Nucleus accumbens (tissue), 56 donors: ENCODE measurements at places on chromosomes 3 and 15.

DNA sequence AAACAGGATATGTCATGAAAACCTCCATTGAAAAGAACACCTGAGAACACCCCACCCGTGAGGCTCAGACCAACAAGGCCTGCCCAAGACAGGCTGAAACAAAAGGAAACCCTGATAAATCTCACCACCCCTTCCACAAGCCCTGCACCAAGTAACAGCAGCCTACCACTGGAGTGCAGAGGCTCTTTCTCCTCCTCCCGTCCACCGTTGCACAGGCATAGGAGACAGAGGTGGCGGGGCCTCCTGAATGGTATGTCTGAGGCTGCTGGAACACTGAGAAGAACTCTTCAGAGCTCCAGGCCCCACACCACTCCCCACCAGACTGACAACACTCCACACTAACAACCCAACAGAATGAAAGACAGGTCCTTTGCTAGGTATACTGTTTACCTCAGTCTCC, 21.4 kb downstream of the CHDH start:
- DNase-seq, result no peak

GRCh38 chr3:108127301-108127988, 36.6 kb upstream of the CD47 start:
- no peak for DNase-seq

DNA sequence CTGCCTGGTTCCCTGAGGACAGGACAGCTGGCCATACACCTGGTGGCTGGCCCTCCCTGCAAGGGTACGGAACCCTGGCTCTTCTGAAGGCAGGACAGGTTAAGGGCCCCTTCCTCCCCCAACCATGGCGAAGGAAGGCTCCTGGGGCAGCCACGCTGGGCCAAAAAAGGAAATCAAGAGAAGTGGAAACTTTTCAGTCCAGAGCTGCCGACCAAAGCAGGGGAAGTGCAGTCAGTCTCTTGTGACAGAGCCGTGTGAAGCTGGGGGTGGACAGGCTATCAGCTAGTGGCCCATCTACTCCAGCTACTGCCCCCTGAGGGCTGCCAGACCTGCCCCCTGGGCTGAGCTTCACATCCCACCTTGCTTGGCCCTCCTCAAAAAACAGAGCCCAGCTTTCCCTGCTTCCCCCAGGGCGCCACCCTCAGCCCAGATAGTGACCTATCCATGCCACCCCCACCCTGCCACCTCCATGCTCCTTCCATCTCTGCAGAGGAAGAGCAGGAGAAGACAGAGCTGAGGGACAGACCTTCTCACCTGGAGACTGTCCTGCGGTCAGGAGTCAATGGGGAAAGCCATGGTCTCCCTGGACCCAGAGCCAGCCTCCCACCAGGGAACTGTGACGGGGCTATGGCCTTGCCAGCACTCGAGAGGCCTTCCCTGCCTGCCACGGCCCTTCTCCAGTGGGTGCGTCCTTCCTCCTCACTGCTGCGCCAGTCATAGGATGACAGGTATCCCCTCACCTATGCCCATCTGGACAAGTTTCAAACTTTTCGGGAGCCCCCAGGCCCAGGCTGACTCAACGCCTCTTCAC, 4.6 kb downstream of the SEMA7A start:
- DNase-seq, result no peak

- no peak for DNase-seq
Measured at GRCh38 chr15:47186075-47186474, 531.2 kb upstream of the SEMA6D start.

DNA sequence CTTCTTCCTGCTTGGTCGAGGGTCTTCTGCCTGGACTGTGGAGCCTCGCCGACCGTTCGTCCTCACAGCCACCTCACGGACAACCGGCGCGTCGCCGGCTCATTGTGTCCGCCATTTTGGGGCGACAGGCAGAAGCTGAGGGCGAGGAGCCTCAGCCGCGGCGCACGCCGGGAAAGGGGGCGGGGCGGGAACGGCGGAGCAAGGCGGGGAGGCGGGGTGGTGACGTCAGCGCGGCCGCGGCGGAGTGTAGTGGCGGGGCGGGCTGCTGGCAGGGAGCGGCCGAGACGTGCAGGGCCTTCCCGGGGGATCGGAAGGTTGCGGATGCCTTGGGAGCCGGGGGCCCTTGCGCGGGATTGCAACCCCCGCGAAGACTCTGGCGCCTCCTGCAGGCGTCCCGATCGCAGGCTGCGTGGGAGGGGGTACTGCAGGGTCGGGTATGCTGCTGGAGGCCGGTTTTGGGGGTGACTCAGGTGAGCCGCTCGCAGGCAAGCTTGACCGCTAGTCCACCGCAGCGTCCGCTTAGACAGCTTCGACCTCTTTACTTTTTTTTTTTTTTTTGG, at the start of gene WDR82:
Gene WDR82, minus strand, starts transcription at position 140 of the 560 bp plus-strand sequence. CDS start 288 bp downstream, outside the sequence.
- peak; percentile 93 for DNase-seq

GRCh38 chr3:18247776-18248310, 177.3 kb downstream of the SATB1 start:
- no peak for DNase-seq

DNA sequence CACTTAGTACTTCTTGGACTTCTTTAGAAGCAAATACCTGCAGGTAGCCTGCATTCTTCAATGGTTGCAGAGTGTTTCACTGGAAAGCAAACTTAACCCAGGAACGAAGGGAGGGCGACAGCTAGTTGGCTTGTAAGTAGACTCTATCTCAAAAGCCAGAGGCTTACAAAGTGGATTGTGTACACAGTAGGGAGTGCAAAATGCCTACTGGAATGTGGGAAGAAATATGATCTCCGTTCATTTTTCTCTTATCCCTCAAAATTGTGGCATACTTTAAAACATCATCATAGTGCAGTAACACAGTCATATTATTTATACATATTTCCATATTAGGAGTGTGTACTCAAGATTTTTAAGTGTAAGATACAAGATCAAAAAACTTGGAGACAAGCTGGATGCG, 155.7 kb downstream of the LIPC start:
- DNase-seq, result no peak

GRCh38 chr3:147615035-147615434, 205.9 kb downstream of the ZIC1 start:
- DNase-seq, result no peak

DNA sequence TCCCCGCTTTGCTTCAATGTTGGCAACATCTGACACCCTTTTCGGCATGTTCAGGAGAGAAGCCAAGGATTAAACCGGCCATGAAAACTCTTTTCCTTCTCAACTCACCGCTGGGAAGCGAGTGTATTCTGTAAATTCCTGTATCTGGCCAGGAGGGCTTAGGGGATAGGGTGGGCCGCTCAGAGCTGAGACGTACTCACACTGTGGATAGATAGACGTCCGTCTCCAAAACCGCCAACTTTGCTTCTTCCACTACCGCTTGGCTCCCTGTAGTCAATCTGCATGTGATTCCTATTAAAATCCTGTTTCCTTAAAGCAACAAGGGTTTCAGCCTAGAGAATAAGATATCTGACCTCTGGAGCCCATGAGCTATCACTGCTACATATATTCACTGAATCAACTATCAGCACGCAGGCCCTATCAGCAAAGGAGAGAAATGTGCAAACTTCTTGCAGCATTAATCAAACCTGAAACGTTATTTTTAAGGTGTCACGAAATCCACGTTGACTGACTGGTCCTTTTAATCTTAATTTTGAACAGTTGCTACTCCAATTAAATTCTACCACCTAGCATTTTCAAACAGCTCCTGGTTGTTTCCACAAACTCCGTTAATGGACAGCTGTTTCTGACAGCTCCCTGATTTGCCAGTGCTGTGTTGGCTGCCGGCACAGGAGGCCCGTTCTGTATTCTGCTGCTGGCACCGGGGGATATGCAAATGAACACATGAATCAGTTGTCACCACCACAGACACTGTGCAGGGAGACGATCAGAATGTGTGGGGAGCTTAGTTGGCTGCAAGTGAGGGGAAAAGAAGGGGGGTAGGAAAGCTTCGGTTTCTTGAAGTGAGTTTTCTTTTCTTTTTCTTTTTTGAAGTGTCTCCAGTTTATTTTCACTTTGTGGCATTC, 438.9 kb upstream of the ARRDC4 start:
- peak; percentile 55 for DNase-seq

DNA sequence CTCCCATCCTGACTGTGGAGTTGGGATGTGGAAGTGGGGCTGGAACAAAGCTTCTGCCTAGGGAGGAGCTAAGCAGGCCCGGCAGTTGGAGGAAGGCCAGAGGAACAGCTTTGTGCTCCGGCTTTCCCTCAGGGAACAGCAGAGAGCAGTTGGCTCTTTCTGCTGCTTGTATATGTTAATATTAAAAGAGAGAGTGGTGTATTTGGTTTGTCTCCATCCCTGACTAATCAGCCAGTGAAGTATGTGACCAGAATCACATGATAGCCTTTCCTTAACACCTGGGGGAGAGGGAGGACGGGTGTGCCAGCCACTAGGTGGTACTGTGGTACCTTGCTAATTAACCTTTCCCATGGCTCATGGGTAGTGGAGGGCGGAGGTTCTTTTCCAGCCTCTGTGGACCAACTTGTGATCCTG, 10.0 kb downstream of the EIF2B5 start:
- no peak for DNase-seq

- no peak for DNase-seq
Measured at GRCh38 chr3:137012097-137012501, 54.3 kb downstream of the IL20RB start.

- no peak for DNase-seq
Measured at GRCh38 chr3:128349963-128350599, 116.6 kb downstream of the DNAJB8 start.

DNA sequence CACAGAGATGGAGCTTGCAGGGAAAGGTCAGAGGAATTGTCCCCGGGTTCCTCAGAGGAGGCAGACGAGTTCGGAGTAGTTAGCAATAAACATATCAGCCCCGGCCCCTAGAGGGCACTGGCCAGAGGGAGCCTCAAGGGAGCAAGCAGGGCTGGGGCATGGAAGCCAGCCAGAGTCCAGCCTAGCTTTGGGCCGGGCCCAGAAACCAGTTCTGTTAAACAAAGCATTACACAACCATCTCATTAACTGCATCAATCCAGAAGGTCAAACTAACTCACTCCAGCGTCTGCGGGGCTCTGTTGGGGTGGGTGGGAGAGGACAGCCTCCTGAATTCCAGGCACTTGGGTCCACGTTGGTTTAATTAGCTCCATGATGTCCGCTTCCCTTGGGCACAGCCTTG, 41.0 kb upstream of the IREB2 start:
- DNase-seq, result no peak

DNA sequence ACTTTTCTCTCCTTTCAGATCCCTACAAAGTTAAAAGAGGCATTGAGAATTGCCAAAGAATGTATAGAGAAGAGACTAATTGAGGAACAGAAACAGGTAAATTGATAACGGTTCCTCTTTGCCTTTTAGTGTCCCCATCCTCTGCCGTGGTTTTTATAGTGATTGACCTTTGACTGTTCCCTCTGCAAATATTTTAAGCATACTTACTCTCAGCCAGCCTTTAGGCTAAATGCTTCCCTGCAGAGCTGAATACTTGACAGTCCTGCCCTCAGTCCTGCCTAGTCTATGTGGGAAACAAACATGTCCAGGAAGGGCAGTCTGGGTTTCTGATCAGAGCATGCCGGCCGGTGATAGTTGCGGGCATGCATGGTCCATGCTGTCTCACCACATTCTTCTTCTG, 24.7 kb downstream of the PDHB start:
- DNase-seq, result no peak

DNA sequence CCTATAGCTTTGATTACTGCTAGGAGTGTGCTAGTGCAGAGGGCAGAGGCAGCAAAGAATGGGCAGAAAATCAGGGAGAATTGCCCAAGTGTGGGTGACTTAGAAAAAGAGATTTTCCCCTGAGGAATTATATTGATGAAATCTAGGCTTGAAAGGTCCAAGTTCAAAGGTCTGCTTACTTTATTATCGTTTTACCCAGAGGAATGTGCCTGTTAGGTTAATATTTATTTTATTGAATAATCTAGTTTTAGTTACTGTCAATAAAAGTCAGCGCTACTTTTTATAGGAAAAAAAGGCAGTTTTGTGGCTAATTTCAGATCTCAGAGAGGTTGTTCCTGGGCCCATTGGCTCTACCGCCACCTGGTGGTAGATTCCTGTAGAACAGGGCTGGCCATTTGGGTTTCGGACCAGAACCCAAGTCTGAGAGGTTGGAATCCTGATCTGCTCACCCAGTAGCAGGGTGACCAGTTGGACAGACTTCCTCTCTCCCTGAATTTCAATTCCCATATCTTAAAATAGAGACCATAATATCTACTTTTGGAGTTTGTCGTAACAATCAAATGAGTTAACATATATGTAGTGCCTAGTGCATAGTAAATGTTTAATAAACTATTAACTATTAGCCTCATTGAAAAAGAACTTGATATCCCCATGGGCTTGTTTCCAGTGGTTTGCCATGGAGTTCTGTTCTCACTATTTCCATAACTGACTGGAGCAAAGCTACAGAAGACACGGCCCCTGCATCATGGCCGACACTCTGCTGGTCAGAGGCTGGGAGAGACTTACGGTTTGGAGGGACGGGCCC, 62.7 kb upstream of the ZNF148 start:
- DNase-seq, result peak; percentile 12

DNA sequence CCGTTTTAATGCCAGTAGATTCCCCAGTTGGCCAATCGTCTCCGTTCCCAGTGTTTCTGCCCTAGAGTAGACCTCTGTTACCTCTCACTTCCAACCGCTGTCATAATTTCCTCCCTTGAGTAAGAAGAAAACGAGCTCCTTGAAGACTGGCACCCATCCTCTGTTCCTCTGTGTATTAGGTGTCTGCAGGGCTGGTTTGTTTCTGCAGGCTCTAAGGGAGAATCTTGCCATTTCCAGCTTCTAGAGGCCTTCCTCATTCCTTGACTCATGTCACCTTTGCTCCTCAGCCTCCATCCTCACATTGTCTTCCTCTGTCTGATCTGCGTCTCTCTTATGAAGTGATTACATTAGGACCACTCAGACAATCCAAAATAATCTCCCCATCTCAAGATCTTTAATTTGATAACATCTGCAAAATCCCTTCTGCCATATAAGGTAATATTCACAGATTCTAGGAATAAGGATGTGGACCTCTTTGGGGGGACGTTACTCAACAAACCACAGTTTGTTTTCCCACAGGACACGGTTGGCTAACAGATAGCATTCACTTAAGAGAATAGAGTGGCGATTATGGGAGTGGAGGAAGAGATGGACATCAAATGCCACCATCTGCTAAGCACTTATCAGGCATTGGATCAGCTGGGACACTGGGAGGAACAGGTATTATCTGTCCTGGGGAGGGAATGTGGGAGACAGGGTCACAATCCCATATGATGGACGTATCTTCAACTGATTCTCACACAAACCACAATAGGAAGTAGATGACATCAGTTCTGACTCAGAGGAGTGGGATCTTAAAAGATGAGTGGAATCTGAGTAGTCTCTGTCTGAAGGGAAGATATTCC, 17.1 kb downstream of the ARHGAP31 start:
- no peak for DNase-seq

DNA sequence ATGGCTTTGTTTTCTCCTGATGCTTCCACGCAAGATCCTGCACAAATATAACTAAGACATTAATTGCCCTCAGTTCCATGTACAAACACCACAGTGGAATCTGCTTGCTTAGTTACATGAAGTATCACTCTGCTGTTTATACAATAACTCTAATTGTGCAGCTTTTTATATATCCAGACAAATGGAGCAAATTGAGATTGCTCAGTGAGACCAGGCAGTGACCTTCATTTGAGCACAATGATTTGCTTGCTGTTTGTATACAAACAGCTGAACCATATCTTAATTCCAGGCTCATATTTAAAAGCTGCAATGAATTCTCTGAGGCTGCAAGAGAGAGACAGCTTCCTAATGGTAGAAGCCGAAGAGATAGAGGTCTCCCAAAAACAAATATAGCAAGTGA, 243.7 kb downstream of the CADPS start:
- DNase-seq, result no peak

- no peak for DNase-seq
Measured at GRCh38 chr3:195163719-195164572, 107.0 kb downstream of the XXYLT1 start.

- no peak for DNase-seq
Measured at GRCh38 chr15:46456456-46456855, 821.6 kb downstream of the SQOR start.

- DNase-seq, result no peak
Measured at GRCh38 chr3:29284497-29284896, 3.6 kb downstream of the RBMS3 start.
